ENCODE measurements at places on chromosomes 1 and 21.

GRCh38 chr1:40650075-40650474 is 15.4 kb downstream of the RIMS3 start:
- DNase-seq = no peak

DNA sequence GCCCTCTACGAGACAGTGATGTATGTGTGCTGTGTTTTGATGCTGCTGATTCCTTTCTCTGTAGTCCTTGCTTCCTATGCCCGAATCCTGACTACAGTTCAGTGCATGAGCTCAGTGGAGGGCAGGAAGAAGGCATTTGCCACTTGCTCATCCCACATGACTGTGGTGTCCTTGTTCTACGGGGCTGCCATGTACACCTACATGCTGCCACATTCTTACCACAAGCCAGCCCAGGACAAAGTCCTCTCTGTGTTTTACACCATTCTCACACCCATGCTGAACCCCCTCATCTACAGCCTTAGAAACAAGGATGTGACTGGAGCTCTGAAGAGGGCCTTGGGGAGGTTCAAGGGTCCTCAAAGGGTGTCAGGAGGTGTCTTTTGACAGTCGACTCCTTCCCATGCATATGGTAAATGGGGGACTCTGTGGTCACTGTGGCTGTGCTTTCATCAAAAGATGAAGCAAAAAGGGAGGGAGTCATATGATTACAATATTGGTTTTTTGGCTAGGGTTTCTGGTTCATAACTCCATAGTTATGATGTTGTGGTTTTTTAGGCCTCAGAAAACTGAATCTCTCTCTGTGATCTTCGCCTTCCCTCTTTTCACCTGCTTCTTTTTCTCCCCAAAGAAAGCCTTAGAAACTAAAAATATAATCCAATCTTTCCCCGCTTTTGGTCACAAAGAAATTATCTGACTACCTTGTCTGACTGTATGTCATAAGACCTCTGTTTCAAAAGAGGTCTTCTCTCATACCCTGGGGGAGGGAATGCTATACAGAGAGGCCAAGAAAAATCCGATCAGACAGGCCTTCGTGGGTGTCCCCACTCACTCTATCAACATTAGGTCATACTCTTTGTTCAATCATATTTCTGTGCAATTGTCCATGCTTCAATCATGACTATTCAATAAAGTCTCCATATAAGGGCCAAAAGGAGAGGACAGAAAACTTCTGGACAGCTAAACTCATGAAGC is 4.2 kb downstream of the OR2T1 start:
- no peak for DNase-seq

DNA sequence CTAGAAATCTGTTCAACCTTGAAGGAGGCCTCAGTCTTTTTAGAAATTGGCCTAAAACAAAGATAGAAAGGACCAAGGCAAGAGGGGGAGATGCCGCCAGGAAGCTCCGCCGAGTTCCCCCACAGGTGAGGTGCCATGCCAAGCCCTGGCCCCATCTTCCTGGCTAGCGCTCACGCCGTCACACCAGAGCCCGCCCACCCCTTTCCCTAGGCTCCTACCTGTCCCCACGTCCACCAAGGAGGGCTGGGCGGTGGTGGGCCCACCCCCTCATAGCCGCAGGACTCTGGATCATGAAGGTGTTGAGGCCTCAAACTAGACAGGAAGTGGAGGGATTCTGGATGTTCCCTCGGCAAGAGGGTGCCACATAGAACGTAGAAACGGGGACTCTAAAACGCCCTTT is 15.5 kb upstream of the CCDC27 start:
- no peak for DNase-seq

DNA sequence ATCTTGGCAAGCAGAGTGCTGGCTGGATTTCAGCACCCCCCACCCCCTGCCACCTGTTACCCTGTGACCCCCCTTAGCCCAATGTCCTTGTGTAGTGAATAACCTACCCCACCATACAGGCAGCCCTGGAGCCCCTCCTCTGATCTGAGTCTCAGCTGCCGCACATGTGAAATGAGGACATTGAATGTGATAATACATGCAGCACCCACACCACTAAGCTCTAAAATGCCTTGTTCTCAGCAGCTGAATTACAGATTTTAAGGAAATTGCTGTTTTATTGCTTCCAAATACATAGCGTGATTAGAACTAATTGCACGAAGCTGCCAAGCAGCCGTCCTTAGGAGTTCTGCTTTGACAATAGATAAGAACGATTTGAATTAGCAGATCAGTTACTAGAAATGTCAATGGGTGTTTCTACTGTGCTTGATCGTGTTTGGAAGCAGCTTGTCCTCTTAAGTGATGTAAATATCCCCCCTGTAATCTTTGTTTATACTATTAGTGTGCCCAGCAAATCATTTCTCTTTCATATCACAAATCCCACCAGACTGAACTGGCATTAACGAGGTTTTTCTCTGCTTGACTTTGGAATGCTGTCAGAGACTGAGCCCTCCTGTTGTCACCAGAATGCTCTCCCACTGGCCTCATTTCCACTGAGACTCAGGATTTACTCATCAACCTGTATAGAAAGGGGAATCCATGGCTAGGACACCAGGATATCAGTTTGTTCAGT is 4.9 kb downstream of the SLAMF8 start:
- no peak for DNase-seq

- no peak for DNase-seq
These were observed 7.5 kb downstream of the LRRC3 start for GRCh38 chr21:44462834-44463200.

GRCh38 chr1:28449904-28450303 is 55.9 kb upstream of the RCC1 start:
- no peak for DNase-seq

DNA sequence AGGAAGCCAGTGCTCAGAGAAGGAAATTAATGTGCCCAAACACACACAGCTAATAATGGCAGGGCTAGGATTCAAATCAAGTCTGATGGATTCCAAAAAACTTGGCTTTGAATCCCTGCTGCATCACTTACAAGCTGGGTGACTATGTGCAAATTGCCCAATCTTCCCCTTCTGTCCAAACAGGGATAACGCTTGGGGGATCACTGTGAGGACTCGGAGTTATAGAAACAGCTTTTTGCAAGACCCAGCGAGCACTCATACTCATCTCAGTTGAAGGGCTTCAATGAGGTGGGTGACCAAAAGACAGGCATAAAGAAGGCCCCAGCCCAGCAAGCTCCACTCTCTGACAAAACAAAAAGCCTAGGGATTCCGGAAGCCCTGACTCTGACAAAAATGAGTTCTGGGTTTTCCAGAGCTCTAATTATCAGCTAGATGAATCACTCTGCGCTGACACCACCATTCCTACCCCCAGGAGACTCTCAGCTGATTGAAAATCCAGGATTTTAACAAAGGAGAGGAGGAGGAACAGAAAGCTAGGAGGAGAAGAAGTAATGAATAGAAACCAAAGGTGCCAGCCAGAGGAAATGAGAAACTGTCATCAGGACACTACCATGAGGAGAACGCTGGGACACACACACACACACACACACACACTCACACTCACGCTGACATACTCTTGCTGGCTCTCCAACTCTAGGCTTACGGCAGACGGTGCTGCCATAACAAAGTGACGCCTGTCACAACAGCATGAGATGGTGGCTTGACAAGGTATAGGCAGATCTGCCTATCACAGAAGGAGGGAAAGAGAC is 1.6 kb upstream of the STK40 start:
- no peak for DNase-seq

DNA sequence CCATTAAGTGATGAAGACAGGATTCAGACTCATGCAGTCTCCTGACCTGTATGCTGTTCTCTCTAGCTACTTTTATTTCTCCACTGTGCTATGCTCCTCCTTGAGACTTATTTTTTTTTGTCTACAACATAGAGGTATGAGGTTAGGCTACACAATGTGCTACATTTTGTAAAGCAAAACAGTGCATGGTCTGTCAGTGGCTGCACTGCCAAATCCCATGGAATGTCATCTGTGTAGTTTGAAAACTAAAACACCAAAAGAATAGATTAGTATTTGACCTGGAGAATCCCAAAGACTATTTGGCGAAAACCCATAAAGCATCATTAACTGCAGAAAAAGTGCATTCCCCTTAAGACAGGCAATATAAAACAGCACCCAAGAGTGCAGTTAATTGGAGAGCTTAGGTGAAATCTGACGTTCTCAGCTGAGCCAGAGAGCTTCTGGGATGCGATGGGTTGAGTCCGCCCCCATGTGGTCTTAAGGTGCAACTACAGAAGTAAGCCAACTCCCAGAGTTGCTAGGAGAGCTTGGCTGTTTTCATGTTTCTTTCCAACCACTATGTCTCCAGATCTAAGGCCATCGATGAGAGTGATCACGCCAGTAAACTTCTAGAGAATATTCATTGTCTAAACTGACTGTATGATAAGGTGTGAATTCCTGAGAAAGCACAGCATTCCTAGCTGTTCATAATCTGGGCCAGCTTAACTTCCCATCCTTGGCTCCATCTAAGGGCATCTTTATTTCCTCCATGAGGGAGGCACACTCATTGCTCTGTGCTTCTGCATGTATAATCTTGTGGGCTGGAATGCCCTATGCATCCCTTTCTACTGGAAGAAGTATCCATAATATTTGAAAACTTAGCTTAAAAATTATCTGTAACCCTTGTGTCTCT is 20.7 kb upstream of the CYP2J2 start:
- peak; percentile 43 for DNase-seq

DNA sequence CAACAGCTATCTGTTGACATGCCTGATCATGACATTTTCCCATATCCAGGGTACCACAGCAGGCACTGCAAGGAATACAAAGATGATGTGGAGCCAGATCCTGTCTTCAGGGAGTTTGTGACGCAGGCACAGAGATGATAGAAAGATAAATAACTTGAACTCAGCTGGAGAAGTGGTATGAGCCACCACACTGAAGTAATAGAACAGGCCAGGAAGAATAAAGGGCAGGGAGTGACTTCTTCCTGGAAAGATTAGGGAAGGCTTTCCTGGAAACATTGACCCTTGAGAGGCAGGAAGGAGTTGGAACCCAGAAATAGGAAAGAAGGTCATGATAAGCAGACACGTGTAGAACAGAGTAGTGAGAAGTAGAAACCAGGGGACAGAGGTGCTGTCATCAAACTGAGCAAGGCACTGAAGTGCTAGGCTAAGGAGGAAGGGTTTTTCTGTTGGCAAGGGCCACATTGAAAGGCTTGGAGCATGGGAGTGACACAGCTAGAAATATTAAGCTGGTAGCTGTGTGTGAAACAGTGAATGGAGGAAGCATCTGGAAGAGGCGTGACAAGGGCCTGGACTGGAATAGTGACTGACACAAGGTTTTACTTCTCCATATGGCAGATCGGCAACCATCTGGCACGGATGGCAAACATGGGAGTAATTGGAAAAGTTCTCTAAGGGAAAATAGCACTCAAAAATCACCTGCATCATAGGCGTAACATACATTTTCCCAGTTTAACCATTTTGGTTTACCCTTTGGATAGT is 68.4 kb downstream of the AK5 start:
- no peak for DNase-seq

DNA sequence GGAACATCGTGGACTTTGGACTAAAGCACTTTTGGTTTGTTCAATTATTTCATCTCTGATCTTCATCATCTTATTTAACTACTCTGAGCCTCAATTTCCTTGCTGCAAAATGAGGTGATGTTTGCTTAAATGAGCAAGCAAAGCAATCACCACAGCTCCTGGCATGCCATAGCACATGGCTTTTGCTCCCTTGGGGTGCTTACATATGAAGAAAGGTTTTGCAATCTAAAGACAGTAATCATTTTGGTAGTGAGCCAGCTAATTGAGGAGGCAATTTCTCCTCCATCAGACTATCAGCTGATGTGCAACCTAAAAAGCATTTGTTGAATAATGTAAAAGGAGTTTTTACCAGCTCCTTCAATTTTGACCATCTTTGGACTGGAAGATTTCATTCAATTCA is 68.8 kb upstream of the KCNJ15 start:
- DNase-seq = no peak

GRCh38 chr1:209484429-209484828 is 99.1 kb upstream of the CAMK1G start:
- no peak for DNase-seq

GRCh38 chr1:77802026-77802425 is 22.6 kb downstream of the MIGA1 start:
- no peak for DNase-seq

GRCh38 chr1:94081566-94082344 is 39.2 kb downstream of the ABCA4 start:
- DNase-seq = no peak

- DNase-seq = no peak
These were observed 211.8 kb downstream of the TOMM20 start for GRCh38 chr1:234916840-234917239.

DNA sequence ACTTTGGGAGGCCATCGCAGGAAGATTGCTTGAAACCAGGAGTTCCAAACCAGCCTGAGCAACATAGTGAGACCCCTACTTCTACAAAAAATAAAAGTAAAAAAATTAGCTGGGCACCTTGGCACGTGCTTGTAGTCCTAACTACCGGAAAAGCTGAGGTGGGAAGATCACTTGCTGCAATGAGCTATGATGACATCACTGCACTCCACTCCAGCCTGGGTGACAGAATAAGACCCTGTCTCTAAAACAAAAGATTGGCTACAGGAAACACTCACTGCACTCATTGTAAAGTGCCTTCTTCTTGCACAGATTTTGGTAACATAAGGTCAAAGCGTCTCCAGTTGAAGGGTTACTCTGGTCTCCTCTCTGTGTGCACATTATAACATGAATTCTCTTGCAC is 305.7 kb downstream of the TM2D1 start:
- no peak for DNase-seq

- no peak for DNase-seq
These were observed 24.0 kb downstream of the IL6R start for GRCh38 chr1:154429118-154429517.

GRCh38 chr1:150578272-150579109 is 919 bp downstream of the MCL1 start:
- DNase-seq = no peak

GRCh38 chr1:7388141-7388487 is 383.0 kb upstream of the VAMP3 start:
- DNase-seq = no peak

- DNase-seq = no peak
These were observed 105.3 kb downstream of the BCAR3 start for GRCh38 chr1:93576346-93576745.

DNA sequence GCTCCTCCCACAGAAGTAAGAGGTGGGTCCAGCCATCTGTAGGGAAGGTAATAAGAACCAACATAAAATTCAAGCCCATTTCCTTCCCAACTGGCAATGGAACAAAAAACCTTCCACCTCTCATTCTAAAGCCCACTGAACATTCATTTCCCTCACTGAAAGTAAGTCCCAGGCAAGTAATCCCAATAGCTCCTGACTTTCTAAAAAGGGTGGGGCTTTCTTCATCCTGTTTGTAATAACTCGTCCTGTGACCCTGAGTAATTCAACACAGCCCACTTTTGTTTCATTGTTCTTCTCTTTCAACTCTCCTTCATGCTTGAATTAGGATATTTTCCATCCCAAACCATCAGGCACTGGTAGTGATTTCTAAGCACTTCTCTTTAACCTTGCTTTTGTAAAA is 74.9 kb downstream of the DAB1 start:
- DNase-seq = no peak

DNA sequence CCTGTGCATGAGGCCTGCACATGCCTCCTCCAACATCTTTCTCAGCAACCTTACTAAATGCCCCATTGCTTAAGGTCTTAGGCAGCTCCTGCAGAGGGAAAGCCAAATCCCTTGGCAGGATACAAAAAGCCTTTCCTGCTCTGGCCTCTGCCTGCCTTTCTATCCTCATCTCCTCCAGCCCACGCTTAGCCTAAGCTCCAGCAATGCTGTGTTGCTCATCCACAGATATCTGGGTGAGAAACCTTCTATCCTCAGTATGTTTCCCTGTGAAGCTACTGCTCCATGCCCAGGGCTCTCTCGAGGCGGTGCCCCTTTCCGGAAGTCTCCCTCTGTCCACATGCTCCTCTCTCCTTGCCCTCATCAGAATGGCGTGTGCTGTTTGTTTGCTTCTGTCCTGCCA is 37.0 kb upstream of the CCSAP start:
- DNase-seq = no peak
